ENCODE measurements at places on chromosomes 7 and 10.

- no peak for DNase-seq
These were observed 1174.3 kb downstream of the GATA3 start for GRCh38 chr10:9228771-9229170.

- DNase-seq, result no peak
These were observed 22.5 kb downstream of the TMEM176A start for GRCh38 chr7:150823043-150823442.

DNA sequence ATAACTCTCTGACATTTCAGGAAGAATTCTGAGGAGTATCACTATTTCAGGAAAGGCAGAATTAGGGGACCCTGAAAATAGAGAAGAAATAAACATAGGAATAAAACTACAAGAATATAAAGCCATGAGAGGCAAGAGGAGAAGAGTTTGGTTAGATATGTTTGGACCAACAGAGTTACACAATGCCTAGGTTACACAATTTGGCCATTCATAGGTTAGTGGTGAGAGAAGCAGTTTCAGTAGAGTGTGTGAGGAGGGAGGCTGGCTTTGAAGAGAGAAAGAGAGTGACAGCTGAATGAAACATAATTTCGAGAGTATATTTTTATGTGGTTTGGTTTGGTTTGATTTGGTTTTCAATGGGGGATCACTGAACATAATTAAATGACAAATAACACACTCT is 783.2 kb upstream of the LRRN3 start:
- peak; percentile 72 for DNase-seq

DNA sequence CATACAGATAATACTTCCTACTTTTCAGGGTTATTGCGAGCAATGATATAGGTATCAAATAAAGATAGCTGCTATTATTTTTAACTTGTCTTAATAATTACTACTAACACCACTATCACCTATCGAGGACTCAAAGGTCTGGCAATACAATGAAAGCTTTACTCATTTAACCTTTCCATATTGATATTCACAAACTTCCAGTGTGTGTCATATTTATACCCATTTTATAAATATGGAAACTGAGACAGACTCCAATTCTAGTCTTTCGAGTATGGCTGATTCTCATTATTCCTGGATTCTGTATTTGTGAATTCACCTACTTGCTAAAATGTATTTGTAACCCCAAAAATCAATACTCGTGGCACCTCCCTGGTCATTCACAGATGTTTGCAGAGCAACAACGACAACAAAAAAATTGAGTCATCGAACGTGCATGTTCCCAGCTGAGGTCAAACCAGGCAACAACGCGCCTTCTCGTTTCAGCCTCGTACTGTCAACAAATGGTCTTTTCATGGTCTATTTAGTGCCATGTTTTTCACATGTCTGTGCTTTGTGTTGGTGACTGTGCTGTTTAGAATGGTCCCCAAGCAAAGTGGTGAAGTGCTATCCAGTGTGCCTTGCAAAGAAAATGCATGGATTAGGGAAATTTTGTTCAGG is 51.7 kb downstream of the SMURF1 start:
- DNase-seq, result no peak

- DNase-seq, result no peak
These were observed 9.9 kb upstream of the CXCL12 start for GRCh38 chr10:44394696-44395381.

DNA sequence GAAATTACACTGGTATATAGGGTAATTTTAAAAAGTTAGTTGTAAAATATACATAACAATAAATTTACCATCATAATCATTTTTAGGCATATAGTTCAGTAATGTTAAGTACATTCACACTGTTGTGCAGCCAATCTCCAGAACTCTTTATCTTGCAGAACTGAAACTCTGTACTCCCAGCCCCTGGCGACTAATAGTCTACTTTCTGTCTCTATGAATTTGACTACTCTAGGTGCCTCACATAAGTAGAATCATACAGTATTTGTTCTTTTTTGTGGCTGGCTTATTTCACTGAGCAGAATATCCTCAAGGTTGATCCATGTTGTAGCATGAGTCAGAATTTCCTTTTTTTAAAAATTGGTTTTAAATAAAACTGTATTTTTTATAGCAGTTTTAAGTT is 41.4 kb downstream of the NRF1 start:
- peak; percentile 54 for DNase-seq

DNA sequence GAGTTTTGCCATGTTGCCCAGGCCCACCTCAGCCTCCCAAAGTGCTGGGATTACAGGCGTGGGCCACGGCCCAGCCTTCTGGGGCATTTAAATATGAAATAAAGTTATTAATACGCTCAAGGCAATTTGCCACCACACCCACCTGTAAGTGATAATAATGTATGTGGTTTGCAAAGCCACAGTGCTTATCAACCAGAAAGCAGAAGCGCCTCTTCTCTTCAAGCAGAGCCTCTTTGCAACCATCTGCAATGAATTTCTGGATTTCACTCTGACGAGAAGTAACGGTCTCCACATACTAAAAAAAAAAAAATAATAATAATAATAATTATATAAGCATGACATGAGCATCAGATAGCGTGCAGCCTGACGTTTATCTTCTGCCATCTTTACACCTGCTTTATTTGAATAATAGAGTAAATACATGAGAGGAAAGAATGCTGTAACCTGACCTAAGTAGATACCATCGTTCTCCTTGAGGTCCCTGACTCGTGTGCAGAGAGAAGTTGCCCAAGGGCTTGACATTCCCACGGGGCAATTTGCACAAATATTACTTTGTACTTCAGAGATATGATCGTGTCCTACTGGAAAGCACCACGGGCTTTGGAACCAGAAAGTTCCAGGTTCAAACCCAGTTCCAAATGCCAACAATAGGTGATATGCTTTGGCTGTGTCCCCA is 34.0 kb downstream of the BRI3 start:
- peak; percentile 73 for DNase-seq

DNA sequence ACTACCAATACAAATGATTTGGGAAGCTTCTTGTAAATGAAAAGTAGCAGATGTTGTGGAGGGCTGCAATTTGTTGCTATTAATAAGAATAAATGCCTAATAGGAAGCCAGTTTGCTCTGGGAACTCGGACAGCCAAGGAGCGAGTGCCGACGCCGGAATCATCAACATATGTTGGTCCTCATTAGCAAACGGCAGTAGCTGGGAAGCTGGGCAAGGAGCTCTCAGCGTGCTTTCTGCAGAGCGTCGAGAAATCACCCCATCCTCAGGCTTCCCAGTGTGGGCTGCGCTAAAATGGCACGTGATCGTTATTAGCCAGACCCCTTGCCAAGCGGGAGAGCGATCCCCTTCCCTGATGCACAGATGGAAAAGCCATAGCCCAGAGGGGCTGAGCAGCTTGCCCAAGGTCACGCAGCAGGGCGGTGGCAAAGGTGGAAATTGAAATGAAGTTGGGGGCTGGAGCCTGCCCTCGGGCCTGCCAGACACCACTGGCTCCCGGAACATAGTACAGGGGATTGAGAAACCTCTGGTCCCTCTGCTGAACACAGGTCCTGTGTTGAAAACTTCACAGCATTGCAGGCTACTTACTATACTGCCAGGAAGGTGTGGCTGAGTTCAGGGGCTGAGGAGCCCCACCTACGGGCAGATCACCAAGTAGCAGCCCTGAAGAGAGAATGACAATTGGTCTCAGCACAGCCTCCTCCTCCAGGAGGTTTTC is 326.9 kb downstream of the PLXNA4 start:
- DNase-seq, result no peak

DNA sequence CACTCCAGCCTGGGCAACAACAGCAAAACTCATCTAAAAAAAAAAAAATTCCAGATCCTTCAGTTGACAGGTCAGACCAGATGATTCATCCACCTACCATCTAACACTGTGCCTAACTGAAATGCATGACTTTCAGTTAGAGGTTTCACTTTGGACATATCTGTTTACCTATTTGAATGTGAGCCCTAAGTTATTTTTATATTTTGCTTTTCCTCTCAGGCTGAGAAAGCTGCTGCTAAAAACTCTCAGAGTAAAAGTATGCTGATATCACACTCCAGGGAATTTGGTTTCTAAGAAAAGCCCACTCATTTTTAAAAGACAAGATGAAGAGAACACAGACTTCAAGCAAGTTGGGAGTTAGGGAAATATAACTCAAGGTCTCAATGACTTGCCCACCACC is 126.0 kb downstream of the SGMS1 start:
- DNase-seq, result no peak

GRCh38 chr7:67950321-67951083 is 953.9 kb downstream of the TYW1 start:
- DNase-seq, result peak; percentile 38

GRCh38 chr7:23191022-23191421 is 9.2 kb downstream of the NUP42 start:
- no peak for DNase-seq

DNA sequence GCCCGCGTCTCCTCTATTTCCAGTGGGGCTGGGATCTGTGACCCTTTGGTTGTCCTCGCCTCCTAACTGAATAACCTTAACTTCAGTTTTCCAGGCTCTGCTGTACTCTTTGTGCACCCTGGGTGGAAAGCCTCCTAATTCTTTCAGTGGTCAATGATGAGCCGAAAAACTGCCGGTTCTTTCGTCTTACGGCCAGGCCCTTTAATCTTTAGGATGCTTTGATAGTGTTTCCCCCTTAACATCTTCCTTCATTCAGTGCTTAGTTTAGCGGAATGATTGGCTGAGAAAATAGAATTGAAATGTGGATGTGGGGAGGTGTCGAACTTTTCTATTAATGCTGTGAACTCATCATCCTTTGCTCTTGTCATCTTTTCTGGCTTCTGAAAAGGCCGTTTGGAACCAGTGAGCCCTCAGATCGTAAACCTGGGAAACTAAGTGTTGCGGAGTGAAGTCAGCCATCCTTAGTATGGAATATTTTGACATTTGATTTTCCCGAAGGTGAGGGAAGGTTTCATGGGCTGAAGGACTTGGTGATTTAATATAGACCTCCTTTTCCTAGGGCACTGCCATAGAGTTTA is 847 bp downstream of the GARS1 start:
- no peak for DNase-seq

GRCh38 chr7:99314504-99314903 is 11.2 kb upstream of the ARPC1A start:
- no peak for DNase-seq

DNA sequence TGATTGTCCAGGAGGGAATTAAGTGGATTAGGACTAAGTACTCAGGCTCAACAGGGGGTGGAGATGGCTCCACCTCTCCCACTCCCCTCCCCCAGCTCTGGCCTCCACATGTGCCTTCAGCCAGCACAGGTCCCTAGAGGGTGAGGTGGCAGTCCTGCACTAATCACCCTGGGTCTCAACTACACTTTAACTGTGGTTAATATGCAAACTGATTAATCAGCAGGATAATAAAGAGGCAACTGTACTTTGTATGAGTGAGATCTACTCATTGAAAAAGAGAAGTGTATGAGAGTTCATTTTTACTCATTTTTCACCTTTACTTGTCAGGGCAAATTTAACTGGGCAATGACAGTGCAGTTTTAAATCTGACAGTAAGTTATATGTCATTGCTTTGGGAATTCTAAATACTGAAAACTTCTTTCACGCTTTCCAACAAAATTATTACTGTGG is 223.8 kb upstream of the CCDC6 start:
- no peak for DNase-seq

GRCh38 chr10:60434418-60435046 is 44.9 kb upstream of the ANK3 start:
- DNase-seq, result peak; percentile 42

GRCh38 chr10:111392159-111392558 is 315.3 kb downstream of the ADRA2A start:
- no peak for DNase-seq

DNA sequence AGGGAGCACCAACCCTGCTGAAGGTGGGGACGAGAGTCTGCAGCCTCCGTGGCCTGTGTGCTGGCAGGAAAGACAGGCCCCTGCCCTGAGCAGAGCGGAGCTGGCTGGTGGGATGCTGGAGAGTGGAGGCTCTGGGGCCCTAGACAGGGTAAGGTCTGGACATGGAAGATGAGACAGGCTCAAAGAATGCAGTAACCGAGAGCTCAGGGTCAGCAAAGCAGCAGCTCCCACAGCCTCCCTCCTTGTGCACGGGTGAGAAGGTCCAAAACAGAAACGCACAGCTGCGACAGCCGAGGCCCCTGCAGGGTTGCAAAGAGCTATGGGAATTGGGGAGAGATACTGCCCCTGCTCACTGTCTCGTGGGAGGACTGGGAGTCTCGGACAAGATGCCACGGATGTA is 80.5 kb downstream of the TNS3 start:
- DNase-seq, result no peak

DNA sequence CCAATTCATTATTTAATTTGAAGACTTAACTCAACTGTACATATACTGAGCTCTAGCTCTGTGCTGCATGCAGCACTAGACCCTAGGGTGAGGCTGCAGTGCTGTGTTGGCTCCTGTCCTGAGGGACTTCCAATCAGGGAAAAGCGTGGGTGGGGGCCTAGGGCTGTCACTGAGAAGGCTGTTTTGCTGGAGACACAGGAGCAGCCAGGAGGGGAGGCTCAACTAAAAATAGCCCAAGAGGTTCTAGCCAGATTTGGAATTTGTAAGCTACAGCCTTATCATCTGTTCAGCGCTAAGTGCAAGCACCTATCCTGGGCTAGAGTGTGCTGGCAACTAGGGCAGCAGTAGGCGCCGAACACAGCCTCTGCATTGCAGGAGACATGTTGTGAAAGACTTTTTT is 121.1 kb downstream of the VWC2 start:
- no peak for DNase-seq

DNA sequence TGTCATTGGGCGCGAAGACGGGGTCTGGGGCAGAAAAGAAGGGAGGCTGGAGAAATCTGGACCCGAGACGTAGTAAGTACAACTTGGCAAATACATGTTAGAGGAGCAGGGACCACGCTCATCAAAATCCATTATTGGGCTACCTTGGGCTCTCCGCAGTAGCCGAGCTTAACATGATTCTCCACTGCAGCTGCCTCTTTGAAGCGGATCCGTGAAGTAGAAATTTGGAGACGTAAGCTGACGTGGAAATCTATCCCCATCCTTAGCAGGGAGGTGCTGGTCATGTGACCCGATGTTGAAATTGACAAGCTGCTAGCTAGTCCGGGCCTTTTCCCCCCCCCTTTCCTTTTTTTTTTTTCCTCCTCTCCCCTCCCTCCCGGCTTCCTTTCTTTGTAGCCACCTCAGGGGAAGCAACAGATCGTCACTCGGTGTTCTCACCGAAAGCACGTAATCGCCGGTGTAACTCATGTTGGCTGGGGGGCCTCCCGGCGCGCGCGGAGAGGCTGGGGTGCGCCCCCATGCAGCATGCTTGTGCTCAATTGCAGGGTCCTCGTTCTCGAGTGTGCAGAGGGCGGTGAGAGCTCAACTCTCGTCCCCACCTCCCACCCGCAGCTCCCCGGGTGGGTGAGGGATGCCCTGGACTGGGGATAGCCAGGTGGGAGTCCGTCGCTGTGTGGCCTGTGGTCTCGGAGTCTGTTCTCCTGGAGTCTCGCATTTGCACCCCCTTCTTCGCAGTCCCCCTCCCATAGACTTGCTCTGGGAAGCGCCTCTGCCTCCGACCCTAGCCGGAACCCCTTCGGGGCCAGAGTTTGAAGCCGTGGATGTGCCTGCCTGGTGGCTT is at the start of gene HOXA11:
Gene HOXA11 (minus strand): TSS at position 220 of the 841 bp plus-strand sequence. CDS start 88 bp downstream, at position 132.
- DNase-seq, result peak; percentile 62

GRCh38 chr7:123367031-123367430 is 167.3 kb upstream of the SLC13A1 start:
- no peak for DNase-seq

- DNase-seq, result no peak
These were observed 358.6 kb downstream of the PTPRN2 start for GRCh38 chr7:158228986-158229385.
